ENCODE measurements at places on chromosomes 5 and 9.

DNA sequence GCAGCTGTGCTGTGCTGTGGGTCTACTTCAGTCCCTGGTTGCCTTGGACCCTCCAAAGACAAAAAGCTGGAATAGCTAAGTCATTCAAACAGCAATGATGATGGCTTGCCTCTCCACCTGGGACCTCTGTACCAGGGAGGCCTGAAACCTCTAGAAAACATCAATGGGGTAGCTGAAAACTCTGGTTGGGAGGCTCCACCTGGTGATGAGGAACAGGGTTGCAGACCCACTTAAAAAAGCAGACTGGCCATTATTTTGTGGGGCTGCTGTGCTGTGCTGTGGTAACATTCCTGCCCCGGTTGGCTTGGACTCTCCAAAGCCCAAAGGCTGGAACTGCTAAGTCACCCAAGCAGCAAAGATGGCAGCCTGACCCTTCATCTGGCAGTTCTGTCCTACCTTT lies 839.3 kb upstream of the ARRDC3 start:
- DNase-seq, result no peak

GRCh38 chr5:4020400-4020799 lies 424.8 kb downstream of the IRX1 start:
- DNase-seq, result no peak

- no peak for DNase-seq
Observed at GRCh38 chr5:75659791-75660450, 48.7 kb downstream of the ANKDD1B start.

GRCh38 chr9:93948441-93949072 lies 6.6 kb downstream of the BARX1 start:
- DNase-seq, result no peak

DNA sequence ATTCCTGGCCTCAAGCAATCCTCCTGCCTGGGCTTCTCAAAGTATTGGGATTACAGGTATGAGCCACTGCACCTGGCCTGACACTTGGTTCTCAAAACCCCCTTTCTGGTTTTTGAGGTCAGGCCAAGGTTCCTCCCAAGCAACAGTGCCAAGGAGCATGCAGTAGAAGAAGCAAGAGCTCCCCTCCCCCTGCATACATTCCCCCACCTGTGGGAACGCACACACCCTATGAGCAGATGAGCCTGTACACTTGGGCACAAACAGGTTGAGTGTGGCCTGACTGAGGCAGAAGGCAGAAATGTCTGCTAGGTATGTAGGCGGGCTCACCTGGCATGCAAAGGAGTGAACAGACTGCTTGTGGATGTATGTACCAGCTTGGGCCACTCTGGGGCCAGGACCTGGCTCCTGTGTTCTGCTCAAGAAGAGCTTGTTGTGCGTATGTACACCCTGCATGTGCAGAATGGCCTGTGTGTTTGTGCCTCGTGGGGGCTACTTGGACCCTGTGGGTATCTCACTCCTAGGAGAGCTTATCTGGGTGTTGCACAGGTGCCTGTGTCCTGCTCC lies 1.7 kb downstream of the GPRIN1 start:
- DNase-seq, result no peak

DNA sequence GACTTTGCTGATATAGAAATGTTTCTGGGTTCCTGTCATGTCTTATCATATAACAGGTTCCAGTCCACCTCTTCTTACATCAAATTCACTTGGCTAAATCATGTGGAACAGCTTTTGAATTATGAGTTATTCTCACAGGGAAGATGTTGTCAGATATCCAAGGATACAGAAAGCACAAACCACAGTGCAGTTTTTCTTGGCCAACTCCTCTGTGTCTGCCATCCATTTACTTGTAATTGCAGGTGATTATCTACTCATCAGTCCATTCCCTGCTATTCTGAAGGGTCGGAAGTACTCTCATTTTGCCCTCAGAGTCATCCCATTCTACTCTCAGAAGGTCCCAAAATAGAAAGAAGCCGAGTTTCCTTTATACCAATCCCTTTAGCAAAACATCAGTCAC lies 10.0 kb downstream of the MARCHF11 start:
- peak; percentile 4 for DNase-seq

GRCh38 chr5:14686517-14686916 lies 22.0 kb downstream of the OTULIN start:
- no peak for DNase-seq

DNA sequence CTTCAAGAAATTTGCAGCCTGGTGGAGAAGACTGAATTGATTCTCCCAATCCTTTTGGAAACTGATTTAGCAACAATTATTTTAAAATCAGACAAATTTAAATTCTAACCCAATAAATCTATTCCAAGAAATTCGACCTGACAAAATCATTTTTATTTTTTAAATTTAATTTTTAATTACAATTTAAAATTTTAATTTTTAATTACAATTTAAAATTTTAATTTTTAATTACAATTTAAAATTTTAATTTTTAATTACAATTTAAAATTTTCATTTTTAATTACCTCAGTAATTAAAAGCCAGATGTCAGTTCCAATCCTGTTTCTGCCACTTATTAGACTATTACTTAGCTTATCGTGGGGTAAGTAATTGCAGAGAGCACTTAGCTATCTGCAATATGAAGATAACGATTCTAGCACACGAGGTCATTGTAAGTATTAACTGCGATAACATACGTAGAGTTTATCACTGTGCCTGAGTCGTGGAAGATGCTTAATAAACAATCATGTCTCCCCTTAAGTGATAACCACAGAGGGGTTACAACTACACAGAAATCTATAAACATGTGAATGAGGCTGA lies 346.4 kb upstream of the SLC24A2 start:
- no peak for DNase-seq

GRCh38 chr9:37187713-37188439 lies 67.5 kb downstream of the ZCCHC7 start:
- no peak for DNase-seq

GRCh38 chr9:133275105-133276000 lies at the start of gene ABO:
Gene ABO, minus strand, starts transcription at chr9:133275201.
- no peak for DNase-seq

GRCh38 chr5:107551088-107551487 lies 119.6 kb downstream of the EFNA5 start:
- no peak for DNase-seq

DNA sequence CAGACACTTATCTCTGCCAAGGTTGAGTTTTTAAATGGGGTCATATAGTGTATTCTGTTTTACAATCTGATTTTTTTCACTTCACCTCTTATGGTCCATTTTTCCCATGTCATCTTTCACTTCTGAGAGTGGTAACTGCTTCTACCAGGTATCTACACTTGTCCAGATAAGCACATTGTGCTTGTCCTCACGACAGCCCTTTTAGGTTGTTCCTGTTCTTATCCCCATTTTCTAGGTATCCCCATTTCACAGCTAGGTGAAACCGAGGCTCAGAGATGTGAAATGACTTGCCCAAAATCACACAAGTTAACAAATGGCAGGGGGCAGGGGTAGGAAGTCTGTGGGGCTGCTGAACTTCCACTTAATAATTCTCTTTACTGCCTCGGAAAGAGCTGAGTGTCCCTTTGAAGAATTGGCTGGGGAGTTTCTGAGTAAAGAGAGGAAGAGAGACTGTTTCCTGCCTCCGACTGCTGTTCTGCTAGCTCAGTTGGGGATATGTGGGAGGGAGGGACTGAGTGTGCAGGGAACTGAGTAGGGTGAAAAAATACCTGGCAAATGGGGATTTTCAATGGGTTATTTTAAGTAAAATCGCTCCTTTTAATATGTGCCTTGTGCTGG lies 255.4 kb downstream of the GRIA1 start:
- DNase-seq, result no peak

DNA sequence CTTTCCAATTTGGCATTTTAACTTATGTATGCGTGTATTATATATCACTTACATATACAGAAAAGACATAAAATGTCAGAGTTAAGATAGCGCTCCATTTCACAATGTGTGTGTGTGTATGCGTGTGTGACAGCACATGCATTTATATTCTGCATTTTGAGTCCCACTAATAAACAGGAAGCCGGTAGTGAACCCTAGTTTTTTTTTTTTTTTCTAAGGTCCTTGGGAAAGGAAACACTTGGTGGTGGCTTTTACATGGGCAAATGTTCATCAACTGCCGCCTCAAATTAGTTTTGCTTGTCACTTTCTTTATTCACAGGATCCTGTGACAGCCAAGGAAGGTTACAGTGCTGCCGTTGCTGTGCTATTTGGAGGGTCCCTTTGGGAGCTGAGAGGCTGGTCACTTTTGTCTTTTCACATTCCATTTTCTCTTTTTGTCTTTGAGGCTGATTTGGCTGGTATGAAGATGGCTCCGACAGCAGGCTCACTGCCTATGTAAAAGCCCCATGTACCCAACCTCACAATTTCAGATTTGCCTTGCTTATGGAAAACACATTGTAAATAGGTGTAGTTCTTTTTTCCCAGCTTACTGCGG lies 298.9 kb downstream of the CSNK1G3 start:
- DNase-seq, result no peak

- DNase-seq, result no peak
Observed at GRCh38 chr9:87069690-87070089, 122.4 kb upstream of the GAS1 start.

DNA sequence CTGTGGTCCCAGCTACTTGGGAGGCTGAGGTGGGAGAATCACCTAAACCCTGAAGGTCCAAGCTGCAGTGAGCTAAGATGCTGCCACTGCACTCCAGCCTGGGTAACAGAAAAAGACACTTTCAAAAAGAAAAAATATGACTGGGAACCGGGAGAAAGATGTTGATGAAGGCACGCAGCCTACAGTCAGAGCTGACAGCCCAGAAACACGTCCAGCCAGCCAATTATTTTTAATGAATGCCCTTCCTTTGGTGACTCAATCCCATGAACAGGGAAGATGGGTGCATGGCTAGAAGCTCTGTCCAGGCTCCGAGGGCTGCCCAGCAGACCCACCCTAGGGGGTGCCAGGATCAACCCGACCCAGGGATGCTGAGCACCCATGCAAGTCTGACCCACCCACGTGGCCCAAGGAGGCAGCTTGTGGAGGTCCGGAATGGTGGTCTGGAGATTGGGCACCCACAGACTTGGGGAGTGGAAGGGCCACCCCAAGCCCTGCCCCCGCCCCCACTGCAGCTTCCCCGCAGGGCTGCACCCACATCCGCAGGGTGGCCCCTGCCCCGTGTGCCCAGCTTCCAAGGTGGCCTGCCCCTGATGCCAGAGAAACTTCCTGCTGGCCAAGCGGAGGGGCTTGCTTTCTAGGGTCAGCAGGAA lies 51.0 kb downstream of the ADAMTS2 start:
- no peak for DNase-seq

- no peak for DNase-seq
Observed at GRCh38 chr9:20270161-20270560, 352.1 kb downstream of the MLLT3 start.

GRCh38 chr5:105428451-105429380 lies 1866.1 kb upstream of the NUDT12 start:
- no peak for DNase-seq

All from kidney glomerular epithelial cell (primary cell).